ENCODE measurements at places on chromosomes 1 and 21.

- no peak for DNase-seq
Measured at GRCh38 chr21:40187946-40188654, 320.9 kb downstream of the PCP4 start.

DNA sequence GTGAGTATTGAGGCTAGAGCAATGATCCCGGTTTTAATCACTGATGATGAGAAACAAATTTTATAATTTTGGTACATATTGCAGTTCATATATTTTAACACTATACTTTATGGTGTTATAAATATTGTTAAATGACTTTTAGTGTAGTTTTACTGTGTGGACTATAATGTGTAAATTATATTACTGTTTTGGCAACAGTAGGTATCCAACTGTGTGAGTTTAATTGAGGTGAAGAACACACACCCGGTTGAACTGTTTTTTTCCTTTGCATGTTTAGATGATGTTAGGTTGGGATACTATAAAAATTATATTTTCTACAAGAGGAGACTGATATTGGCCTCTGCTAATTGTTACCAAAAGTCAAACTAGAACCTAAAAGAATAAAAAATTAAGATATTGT is 166.5 kb downstream of the SDCCAG8 start:
- DNase-seq: no peak

DNA sequence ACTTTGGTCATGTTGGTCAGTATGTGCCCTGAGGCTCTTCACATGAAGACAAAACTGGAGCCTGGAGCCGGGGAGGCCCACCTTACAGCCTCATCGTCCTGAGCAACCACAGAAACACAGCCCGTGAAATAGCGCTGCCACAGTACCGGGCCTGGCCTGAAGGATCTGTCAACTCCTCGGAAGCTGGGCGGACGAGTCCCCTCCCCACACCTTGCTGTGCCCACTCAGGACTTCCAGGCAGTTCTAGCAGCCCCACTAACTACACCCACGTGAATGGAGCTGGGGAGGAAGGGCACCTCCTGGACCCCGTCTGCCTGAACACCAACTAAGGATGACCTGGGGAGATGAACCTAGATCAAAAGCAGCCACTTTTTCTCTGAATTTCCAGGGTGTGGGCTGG is 24.7 kb downstream of the SDE2 start:
- no peak for DNase-seq

- no peak for DNase-seq
Measured at GRCh38 chr1:244705261-244706234, 52.6 kb downstream of the DESI2 start.

- DNase-seq: peak; percentile 73
Measured at GRCh38 chr1:86409416-86410021, 13.4 kb upstream of the ODF2L start.

DNA sequence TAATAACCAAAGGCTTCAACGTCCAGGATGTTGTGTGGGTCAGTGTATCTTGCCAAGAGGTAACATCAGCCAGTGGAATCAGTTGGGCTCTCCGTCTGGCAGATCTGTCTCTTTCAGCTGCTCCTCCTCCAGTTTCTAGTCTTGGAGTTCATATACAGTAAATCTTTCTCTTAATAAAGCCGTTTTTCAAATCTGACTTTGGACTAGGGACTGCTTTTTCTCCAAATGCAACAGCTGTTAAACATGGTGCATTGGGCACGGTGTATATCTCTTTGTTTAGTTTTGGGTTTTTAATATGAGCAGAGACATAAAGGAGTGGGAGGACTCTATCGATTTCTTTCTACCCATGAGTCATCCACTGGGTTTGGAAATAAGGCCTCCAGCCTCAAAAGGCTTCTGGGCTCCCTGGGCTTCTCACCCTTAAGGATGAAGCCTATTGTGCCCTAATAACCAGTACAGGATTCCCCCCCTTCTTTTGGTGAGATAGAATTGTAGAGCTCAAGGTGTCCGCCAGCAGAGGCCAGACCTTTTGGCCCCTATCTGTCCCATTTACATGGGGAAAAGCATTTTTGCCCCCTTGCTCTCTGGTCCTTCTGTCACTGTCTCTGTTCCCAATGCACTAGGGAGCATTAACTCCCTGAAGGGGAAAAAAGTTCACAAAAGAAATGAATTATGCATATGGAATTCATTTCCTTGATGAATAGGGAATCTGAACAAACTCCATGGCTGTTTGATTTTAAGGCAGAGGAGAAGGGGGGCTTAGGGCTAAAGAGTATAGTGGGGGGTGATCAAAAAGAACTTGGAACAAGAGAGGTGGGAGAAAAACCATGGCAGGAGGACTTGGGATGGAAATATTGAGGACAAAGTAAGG is 86.0 kb downstream of the PBX1 start:
- DNase-seq: peak; percentile 62

GRCh38 chr1:36175137-36176095 is 19.5 kb downstream of the MAP7D1 start:
- no peak for DNase-seq

GRCh38 chr21:26170471-26171257 is at the start of gene APP:
Gene APP, minus strand, starts transcription at chr21:26170770. Its CDS starts 150 bp downstream, at chr21:26170620.
- peak; percentile 70 for DNase-seq

- DNase-seq: no peak
Measured at GRCh38 chr1:204712708-204713430, 27.3 kb upstream of the LRRN2 start.

GRCh38 chr1:15279576-15280230 is 32.7 kb downstream of the FHAD1 start:
- DNase-seq: no peak

DNA sequence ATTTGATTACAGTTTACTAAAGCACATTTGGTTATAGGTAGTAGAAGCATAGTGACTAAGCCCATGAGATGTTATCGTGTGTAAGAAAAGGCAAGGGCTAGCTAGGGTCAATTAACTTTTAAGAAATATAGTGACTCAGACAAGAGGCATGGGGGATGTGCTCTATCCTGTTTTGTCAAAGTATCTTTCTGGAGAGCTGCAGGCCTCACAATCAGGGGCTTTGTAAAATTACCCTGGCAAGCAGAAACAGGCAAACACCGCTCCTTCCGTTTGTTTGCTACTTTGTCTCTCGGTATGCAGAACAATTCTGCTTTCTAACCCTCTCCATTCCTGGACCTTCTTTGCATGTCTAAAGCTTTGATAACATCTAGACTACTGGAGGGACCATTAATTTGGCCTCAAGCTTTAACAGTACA is 26.1 kb upstream of the ZNF697 start:
- no peak for DNase-seq

GRCh38 chr1:30600258-30600657 is 123.1 kb downstream of the MATN1 start:
- no peak for DNase-seq

DNA sequence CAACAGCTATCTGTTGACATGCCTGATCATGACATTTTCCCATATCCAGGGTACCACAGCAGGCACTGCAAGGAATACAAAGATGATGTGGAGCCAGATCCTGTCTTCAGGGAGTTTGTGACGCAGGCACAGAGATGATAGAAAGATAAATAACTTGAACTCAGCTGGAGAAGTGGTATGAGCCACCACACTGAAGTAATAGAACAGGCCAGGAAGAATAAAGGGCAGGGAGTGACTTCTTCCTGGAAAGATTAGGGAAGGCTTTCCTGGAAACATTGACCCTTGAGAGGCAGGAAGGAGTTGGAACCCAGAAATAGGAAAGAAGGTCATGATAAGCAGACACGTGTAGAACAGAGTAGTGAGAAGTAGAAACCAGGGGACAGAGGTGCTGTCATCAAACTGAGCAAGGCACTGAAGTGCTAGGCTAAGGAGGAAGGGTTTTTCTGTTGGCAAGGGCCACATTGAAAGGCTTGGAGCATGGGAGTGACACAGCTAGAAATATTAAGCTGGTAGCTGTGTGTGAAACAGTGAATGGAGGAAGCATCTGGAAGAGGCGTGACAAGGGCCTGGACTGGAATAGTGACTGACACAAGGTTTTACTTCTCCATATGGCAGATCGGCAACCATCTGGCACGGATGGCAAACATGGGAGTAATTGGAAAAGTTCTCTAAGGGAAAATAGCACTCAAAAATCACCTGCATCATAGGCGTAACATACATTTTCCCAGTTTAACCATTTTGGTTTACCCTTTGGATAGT is 68.4 kb downstream of the AK5 start:
- no peak for DNase-seq

GRCh38 chr1:111219557-111220286 is 7.8 kb upstream of the CHI3L2 start:
- no peak for DNase-seq

- DNase-seq: no peak
Measured at GRCh38 chr1:66266756-66267155, 267.2 kb upstream of the SGIP1 start.

DNA sequence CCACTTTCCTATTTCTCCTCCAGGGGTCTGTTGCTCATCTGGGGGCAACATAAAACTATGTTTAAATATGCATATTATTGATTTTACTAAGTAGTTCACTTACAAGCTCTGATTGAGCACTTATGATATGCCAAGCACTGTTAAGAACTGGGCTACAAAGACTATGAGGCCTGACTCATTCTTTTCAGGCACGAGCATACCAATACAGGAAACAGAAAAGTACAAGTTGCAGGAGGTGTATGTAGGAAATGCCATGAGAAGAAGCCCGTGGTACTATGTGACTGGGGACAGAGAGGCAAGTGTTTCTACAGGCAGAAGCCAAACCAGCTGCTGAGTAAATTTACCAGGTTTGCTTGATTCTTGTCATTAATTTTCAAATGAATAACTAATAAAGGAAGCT is 120.4 kb upstream of the PTGFR start:
- peak; percentile 16 for DNase-seq

DNA sequence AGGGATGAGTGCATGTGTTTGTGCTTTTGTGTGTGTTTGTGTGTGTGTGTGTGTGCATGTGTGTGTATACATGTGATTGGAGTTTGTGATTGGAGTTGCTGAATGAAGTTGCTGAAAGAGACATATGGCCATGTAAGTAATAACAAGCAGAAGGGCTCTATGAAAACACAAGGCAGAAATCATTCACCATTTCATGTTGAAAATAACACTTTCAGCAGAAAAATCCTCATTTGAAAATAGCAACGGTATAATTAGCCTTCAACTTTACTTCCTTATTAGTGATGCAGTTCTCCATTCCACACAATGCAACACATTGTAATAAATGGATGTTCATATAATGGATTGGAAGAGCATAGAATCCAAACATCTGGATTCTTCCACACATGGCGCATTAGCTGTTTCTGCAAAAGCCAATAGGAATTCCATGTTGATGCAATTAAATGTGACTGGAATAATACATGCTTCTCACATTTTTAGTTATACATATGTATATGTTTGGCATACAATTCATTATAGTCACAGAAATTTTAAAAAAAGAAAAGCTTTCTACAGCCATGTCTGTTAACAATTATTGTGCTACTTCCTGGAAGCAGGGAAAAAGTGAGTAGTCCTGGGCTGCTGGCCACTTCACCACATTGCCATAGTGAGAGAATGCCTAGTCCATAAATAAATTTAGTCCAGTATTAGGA is 538.0 kb downstream of the LTN1 start:
- no peak for DNase-seq

GRCh38 chr1:189036628-189037027 is 1441.0 kb downstream of the BRINP3 start:
- DNase-seq: no peak

DNA sequence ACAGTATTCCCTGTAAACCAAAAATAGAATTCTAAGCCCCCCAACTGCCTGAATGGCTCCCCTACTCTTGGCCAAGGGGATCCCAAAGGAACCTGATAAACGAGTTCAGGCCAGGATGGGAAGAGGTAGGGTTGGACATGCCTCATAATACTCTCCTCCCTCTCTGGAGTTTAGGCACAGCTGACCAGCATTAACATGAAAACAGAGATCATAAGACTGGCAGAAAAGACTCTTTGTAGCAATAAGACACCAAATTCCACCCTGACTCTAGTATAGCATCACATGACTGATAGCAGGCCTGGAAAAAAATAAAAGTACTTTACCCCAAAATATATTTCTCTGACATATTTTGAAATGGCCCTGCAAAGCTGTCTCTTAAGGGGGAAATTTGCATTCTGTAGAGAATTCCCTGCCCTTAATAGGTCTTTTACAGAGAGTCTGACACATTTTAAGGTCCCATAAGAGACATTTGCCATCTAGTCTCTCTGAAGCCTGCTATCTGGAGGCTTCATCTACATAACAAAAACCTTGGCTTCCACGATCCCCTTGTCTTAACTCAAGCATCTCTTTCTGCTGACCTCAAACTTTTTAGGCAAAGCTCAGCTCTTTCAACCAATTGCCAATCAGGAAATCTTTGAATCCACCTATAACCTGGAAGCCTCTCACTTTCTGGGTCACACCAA is 55.9 kb downstream of the SIK1 start:
- DNase-seq: no peak

DNA sequence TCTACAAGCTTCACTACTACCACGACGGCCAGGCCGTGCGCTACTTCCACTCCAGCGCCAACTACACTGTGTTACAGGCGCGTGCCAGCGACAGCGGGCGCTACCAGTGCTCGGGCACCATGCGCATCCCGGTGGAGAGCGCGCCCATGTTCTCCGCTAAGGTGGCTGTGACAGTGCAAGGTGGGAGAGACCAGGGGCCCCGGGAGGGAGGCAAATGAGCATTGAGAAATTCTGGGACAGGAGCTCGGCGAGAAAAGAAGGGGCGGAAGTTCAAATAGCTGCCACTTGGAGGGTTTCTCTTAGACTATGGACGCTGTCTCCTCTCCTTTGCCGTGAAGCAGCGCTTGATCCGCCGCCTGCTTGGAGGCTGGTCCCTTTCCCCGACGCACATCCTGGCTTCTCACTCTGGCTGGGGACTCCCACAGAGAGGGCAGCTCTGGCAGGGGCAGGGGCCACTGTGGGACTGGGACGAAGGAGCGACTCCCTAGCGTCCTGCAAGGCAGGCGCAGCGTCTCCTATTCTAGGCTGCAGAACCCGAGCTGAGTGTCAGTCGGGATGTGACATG is 4.6 kb downstream of the FCRLB start:
- no peak for DNase-seq

GRCh38 chr1:40750451-40750908 is 33.1 kb upstream of the KCNQ4 start:
- DNase-seq: no peak

- no peak for DNase-seq
Measured at GRCh38 chr1:203547771-203548421, 53.9 kb downstream of the OPTC start.

DNA sequence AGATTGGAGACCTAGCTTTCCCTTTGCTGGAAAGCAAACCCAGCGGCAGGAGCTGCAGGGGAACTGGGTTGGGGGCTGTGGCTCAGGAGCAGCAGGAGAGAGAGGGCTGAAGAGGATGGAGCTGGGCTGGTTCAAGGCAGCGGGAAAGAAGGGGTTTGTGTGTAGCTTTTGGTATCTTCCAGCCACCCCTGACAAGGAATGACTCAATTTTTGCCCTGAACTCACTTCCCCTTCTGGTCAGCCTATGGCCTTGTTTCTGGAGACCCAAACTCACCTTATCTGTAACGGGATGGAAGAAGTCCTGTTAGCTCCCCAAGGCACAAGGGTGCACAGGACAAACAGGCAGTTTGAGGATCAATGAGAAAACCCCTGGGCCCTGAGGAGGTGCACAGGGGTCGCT is 13.1 kb downstream of the C1orf115 start:
- DNase-seq: no peak

GRCh38 chr1:111221276-111221632 is 6.3 kb upstream of the CHI3L2 start:
- no peak for DNase-seq

- DNase-seq: no peak
Measured at GRCh38 chr1:201253411-201253810, 29.9 kb upstream of the PKP1 start.
